Uterus (tissue), 4 donors: ENCODE measurements at places on chromosomes 12 and 14. TPM values are rescaled to one million over a fixed set of nuclear protein-coding genes. Genes with fewer than 3 reads are reported as not detected.

DNA sequence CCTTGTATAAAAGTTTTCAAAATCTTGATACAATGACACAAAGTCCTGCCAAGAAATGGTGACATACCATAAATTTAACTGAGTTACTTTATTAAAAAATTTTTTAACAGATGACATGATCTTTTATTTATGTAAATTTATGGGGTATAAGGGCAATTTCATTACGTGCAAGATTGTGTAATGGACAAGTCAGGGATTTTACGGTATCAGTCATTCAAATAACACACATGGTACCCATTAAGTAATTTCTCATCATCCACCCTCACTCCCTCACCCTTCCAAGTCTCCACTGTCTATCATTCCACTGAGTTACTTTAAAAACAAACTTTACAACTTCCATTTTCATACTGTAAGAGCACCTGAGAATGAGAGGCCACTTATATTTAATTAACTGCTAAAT lies 37.4 kb downstream of the SPTLC2 start:
- no peak for DNase-seq

- DNase-seq: no peak
These were observed 2.7 kb upstream of the SAMD4A start for GRCh38 chr14:54564071-54564867.

The SMIM41 gene
- not detected for total RNA-seq

The RNASE7 gene
- total RNA-seq: not detected

- DNase-seq: no peak
These were observed 221.5 kb downstream of the KCNC2 start for GRCh38 chr12:74988156-74988555.

DNA sequence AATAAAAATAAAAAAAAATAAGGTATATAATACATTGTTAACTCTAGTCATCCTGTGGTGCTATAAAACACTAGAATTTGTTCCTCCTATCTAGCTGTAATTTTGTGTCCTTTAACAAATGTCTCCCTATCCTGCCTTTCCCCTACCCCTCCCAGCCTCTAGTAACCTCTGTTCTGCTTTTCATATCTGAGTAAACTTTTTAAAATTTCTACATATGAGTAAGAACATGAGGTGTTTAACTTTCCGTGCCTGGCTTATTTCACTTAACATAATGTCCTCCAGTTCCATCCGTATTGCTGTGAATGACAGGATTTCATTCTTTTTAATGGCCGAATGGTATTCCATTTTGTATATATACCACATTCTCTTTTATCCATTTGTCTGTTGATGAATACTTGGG lies 71.3 kb upstream of the GNG2 start:
- no peak for DNase-seq

DNA sequence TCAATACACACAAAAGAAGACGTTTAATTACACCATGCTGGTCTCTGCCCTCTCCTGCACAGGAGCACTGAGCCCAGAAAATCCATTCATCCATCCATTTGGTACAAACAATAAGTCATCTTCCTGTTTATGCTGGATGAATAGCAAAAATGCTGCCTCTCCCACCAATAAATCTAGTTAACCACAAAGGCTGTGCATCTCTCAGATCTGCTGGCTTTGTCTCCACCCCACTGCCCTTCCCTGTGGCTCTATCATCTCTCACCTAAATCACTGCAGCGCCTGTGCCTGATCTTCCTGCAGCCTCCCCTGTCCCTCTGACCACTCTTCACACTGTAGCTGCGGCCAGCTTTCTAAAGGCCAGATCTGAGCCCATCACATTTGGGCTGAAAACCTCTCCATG lies 72.9 kb upstream of the DDX11 start:
- DNase-seq: no peak

- no peak for DNase-seq
These were observed 60.9 kb upstream of the OR4E1 start for GRCh38 chr14:21734457-21735074.

The RSRC2 gene
- total RNA-seq: 81.7 TPM

GRCh38 chr14:91870001-91870400 lies 2.7 kb upstream of the TC2N start:
- no peak for DNase-seq

GRCh38 chr12:108247130-108247529 lies 92.0 kb downstream of the CMKLR1 start:
- no peak for DNase-seq

DNA sequence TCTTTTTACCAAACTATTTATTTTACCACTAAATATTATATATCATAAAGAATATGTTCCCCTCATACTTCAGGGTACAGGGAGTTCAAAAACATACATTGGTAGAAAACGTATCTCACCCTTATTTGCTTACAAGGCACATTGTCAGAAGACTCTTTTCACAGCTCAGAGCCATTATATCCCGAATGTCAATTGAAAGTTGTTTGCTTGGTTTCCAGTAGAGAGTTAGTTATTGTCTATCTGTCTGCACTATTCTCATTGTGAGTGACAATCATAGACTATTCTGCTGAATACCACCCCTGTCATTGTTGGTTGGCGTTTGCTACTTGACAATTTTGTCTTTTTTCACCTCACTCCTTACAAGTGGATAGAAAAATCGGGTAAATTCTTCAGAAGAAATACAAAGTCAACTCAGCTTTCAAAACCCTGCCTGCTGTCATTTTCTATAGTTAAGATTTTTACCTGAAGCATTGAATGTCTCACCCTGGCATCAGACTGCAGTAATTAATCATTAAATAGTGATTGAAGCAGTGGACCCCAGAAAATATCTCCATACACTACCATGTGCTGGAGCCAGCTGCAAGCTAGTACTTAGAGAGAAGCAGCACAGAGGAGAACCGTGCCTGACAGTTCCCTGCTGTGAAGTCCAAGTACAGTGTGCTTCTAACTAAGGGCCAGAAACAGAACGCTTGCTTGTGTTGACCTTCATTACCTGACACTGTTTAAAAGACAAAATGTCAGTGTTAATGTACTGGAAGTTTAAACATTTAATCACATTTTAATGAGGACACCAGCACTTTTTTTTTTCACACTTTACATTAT lies 510.6 kb downstream of the RERGL start:
- no peak for DNase-seq

- DNase-seq: no peak
These were observed 29.1 kb downstream of the CHST11 start for GRCh38 chr12:104485651-104486362.

DNA sequence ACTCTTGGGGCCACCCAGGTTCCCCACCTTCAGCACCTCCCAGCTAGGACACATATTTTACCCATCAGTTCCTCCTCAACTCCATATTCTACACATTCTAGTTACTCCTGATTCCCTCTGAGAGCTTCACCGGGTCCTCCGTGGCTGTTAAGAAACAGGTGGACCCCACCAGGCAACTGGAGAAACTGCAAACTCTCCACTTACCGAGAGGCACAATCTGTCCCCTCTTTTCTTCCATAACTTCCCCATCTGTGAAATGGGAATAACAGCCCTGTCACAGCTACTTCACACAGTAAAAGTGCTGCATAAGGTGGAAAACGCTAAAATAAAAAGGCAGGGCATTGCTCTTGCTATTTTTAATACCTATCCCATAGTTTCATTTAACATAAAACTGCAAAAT lies 1.5 kb downstream of the SLC7A8 start:
- DNase-seq: no peak

DNA sequence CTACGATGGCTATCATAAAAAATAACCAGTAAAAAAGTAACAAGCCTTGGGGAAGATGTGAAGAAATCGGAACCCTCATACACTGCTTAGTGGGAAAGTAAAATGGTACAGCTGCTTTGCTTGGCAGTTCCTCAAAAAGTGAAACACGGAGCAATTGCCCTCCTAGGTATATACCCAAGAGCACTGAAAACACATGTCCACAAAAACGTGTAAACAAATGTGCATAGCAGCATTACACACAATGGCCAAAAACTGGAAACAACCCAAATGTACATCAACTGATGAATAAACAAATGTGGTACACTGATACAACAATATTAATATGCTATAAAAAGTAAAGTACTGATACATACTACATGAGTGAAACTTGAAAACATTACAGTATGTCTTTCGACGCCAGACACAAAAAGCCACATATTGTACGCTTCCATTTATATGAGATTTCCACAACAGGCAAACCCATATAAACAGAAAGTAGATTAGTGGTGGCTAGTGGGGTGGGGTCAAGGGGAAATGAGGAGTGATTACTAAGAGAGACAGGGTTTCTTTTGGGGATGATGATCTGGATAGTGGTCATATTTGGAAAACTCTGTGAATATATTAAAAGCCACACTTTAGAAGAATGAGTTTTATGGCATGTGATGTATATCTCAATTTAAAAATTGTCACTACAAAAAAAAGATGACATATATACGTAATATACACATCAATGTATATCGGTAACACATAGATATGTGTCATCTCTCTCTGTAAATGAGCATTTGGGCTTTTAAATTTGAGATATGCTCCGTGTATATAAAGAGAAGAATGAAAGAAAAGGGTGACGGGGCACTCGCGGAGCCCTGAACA lies 996 bp downstream of the SLC41A2 start:
- DNase-seq: no peak

DNA sequence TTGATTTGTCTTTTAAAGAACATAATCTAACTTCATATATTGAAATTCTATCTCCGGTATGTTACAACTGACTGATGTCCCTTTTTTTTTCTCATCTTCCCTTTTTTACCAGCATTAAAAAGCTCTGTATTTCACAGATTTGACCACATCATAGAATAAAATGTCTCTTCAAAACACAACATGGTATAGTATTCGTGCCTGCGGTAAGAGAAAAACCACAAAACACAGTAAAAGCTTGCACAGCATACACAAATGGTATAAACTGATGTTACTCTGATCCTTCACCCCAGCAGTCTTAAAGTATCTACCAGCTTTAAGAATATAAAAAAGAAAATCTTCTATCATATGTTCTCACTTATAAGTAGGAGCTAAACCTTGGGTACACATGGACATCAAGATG lies 83.4 kb downstream of the HECTD1 start:
- no peak for DNase-seq

GRCh38 chr14:57495416-57495815 lies 1.8 kb upstream of the CCDC198 start:
- DNase-seq: no peak

- DNase-seq: no peak
These were observed 351.0 kb upstream of the FKBP4 start for GRCh38 chr12:2443776-2444175.

The CLEC7A gene
- total RNA-seq: 14.4 TPM

GRCh38 chr14:29773990-29774389 lies 153.7 kb downstream of the PRKD1 start:
- DNase-seq: no peak

DNA sequence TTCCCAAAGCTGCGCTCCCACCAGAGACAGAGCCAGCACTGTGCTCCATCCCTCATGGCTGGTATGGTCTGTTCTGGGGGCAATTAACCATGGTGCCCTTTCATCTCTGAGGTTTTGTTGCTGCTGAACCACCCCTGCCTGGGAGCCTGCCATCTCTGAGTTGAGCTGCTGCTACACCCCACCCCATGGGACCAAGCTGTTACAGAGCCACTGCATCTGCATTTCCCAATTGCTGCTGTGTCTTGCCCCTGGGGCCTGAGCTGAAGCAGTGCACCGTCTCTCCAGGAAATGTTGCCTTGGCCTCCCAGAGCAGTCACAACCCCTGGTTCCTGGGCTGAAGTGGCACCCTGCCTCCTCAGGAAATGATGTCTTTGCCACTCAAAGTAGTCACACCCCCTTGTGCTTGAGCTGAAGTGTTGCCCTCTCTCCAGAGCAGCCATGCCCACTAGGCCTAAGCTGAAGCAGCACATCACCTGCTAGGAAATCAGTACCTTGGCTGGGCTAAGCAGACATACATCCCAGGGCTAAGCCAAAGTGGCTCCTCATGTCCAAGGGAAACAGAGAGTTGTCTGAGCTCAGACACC lies 140.3 kb downstream of the RERGL start:
- no peak for DNase-seq

- DNase-seq: no peak
These were observed at the start of gene LRRC43 for GRCh38 chr12:122182887-122183587. TSS of gene LRRC43 (plus strand) at chr12:122183123. CDS start at chr12:122183145, 22 bp downstream.

- no peak for DNase-seq
These were observed 50.8 kb upstream of the AP4S1 start for GRCh38 chr14:30974628-30975027.

DNA sequence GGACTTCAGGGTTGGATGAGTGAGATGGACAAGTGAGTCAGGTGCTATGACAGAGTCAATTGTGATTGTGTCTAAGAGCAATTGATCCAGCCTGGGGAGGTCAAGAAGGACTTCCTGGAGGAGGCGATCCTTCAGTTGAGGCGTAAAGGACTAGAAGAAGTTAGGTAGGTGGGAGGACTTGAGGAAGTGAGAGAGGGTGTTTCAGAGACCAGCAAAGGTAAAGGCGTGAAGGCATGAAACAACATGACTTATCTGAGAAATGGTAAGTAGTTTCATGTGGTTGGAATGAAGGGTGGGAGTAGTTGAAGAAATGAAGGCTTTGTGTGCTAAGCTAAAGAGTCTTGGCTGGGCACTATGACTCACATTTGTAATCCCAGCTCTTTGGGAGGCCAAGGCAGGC lies 48.9 kb upstream of the PPP1CC start:
- no peak for DNase-seq

The IGFBP6 gene
- 280 TPM for total RNA-seq

DNA sequence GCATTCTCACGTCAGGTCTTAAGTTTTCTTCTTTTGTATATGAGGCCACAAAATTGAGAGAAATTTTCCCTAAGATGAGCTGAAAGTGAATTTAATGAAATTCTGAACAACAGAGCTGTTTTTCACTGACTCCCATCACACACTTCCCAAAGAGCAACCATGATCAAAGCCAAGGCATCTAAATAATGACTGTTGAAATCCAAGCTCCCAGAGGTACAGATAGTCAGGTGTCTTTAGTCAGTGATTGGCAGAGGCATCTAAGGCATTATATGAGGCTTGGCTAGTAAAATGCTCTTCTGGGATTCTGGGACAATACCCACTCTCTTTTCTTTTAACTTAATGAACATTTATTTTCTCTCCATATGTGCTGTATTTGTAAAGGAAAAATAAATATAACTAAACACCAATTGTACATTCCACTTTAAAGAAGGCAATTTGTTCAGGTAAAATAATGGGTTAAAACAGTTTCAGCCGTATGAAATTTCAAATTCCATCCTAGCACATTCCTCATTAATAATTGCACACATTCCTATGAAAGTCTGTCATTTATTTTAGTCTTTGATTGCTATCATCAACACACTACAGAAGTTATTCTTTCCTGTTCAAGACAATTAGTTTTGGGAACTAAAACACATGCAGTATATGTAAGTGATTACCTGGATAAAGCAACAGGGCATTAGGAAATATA lies 871 bp upstream of the SSTR1 start:
- no peak for DNase-seq

The LRRK2 gene
- 24.3 TPM for total RNA-seq

The ALG10 gene
- 9.1 TPM for total RNA-seq

The EGLN3 gene
- total RNA-seq: 8.0 TPM
